Activated CD8-positive, alpha-beta memory T cell treated with anti-CD3 and anti-CD28 coated beads, Interleukin-2, amount 50 U/mL, for 4 hours (primary cell): ENCODE measurements at places on chromosomes 16 and 17.

- DNase-seq, result no peak
Measured at GRCh38 chr16:78927766-78928165, 672.8 kb downstream of the MAF start.

DNA sequence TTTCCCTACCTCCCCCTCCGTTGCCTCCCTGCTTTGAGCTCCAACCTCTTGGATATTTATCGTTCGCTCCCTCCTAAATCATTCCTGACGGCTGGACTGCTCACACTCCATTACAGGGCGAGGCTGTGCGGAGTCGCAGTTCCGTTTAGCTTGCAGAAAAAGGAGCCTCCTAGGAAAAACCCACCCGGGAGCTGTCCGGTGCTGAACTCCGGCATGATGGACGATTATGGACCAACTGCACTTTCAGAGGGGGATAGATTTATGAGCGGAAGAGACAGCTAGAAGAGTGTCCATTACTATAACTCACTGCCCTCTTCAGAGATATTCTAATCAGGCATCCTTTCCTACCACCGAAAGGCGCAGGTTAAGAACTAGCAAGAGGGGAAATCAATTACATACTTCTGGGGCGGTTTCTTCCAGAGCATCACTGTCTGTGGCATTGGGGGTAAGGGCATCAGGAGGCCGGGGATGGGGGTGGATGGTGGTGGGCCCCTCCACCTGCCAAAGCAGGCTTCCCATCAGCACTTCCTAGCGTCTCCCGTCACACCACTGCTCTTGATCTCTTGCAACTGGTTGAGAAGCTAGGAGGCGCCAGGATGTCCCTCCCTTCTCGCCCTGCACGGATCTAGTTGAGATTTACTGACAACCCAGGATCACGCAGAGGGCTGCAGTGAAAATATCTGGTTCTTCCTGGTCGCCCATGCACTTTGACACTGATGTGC, 251.2 kb downstream of the ENGASE start:
- DNase-seq, result no peak

DNA sequence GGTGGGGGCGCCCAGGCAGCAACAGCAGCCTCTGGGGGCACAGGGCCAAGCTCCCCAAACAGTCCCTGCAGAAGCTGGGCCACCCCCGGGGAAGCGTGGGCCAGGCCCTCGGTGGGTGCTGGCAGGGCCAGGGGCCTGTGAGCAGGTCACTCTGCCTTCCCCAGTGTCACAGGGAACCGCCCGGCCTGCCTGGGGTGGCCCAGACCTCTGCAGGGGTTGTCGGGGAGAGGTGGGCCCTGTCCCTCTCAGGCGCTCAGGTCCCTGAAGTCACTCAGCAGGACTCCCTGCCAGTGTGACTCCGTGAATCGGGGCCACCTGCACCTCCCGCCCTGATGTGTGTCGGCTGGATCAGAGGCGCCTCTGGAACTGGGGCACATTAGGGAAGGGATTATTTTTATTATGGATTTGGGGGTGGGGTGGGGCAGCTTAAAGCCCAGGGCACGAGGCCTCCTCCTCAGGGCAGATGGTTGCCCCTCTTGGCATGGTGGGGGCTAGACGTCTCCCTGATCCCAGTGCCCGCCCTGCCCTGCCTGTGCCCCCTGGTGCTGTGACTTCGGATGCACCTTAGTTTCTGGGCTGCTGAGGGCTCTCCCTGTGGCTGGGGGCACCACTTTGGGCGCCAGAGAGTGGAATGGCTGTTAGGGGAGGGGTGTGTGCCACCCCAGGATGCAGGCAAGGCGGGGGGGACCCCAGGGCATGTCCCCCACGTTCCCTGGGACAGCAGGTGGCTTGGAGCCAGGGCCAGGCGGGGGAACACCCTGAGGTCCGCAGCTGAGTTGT, 1.2 kb upstream of the GNG13 start:
- DNase-seq, result no peak

GRCh38 chr16:10641953-10642949, 52.5 kb downstream of the TEKT5 start:
- no peak for DNase-seq

DNA sequence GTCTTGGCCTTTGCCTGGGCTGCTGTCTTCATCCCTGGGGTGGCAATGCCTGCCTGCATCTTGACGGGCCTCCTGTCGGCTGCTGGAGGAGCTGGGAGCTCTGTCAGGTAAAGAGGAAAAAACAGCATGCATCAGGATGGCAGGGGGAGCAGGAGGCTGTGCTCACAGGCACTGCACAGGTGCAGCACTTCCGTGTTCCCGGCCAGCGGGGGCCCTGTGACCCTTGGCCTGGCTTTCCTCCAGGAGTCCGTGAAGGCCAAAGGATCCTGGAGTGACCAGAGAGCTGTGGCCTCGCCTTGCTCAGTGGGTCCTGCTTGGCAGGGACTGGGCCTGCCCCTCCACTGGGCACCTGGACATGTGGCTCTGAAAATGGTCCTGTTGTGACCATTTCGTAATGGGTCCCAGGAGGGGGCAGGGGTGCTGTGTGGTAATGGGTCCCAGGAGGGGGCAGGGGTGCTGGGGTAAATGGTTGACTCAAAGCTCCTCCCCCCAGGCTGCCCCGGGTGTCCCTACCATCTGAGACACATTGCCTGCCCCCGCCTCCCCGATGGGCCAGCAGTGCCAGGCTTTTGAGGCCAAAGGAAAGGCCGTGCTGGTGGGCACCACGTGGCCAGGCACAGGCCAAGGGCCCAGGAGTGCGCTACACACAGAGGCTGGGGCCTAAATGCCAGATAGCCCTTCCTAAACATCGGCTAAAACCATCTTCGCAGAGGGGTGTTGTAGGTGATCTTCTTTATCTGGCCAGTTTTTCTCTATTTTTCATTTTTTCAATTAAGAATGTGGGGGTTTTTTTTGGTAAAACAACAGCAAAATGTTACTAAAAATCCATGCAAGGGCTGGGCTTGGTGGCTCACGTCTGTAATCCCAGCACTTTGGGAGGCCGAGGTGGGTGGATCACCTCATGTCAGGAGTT, 4.0 kb upstream of the FASN start:
- DNase-seq, result no peak

- no peak for DNase-seq
Measured at GRCh38 chr16:84699147-84699711, 571 bp upstream of the USP10 start.

DNA sequence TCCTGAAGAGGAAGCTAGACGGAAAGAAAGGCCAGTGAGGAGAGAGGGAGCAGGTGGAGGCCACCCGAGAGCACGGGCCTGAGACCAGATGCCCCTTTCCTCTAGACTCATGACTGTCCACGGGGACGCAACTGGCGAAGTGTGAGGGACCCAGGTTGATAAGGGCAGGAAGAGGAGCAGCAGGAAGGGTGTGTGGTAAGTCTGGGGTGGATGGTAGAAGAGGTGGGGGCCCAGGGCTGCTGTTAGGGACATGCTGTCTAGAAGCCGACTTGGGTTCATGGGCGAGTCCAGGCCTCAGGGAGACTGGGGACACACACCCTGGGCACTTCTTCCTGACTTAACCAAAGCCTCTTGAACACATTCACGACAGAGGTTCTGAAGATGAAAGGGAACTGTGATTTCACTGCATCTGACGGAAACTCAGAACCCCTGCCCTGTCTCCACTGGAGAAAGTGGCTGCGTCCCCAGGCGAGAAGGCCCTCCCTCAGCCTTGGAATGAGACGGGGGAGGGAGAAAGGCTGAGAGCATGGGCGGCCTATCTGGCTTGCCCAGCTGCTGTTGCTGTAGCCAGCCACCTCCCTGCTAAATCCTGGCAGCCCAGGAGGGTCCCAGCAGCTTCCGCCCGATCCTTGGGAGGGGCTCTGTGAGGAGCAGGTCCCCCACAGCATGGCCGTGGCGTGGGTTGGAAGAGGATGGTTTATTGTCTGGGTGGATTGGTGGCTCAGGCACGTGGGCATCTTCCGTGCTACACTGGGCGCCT, 6.0 kb downstream of the HIC1 start:
- DNase-seq, result no peak

- DNase-seq, result no peak
Measured at GRCh38 chr17:69909389-69909788, 165.6 kb upstream of the KCNJ16 start.

DNA sequence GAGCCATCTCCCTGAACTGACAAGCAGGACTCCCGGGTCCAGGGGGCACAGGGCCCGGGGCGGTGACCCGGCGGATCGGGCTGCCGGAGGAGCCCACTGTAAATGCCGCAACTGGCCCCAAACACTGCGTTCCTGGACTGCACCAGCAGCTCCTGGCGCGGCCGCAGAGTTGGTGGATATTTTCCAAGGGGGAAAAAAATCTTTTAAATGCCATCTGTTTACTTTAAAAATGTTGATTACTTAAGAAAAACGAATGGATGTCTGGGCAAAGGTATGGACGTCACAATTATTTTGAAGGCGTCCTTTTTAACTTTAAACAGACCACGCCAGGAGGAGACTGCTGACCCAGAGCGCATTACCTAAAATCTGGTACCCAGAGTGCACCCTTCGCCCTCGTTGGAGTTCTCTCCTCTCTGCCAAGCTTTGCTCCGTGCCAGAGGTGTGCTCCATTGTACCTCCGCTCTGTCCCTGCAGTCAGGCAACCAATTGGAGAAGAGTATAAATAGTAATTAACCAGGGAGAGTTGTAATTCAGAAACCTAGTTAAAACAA, 3.4 kb downstream of the HS3ST3B1 start:
- DNase-seq, result no peak
